Muscle of back (tissue), 13 donors: ENCODE measurements at places on chromosomes 13 and 19.

GRCh38 chr19:613732-614567, 19.4 kb downstream of the POLRMT start:
- DNase-seq, result no peak

- DNase-seq, result no peak
Measured at GRCh38 chr13:113817860-113818691, 45.8 kb downstream of the GAS6 start.

- DNase-seq, result no peak
Measured at GRCh38 chr13:99065235-99066015, 87.6 kb upstream of the DOCK9 start.

DNA sequence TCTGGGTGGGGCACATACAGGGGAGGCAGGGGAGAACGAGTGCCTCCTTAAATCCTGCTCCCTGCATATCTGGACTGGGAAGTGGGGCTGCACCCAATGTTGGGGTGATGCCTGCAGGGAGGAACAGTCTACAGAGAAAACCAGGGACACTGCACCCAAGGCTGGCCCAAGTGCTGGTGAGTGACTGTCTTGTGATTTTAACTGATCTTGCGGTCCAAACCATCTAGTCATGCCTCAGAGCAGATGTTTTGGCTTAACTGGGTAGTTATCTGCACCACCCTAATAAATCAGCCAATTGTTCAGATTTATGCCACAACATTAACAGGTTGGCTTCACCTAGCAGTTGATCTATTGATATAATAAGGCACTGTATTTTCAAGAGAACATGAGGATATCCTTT, 219.2 kb upstream of the IRS2 start:
- no peak for DNase-seq

DNA sequence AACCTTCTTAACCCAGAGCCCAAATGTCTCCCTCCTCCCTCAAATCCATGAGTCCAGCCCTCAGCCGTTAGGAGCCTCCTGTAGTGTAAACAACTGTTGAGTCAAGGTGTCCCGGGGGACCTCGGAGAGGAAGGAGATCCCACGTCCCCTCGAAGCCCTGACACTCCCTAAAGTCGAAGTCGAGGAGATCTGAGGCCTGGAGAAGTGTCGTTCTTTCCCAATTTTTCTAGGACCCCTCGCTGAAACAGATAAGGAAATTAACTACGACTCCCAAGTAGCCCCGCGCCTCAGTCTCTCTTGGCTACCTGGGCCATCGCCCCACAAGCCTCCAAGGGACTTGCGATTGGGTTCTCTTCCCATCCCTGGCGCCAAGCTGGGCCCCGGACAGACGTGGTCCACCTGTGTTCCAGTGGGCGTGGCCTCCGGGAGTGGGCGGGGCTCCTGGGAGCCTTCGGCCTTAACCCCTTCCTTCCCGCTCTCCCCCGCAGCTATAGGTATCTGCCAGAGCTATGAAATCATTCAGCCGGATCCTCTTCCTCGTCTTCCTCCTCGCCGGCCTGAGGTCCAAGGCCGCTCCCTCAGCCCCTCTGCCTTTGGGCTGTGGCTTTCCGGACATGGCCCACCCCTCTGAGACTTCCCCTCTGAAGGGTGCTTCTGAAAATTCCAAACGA, 869 bp downstream of the GFY start:
- DNase-seq, result no peak

DNA sequence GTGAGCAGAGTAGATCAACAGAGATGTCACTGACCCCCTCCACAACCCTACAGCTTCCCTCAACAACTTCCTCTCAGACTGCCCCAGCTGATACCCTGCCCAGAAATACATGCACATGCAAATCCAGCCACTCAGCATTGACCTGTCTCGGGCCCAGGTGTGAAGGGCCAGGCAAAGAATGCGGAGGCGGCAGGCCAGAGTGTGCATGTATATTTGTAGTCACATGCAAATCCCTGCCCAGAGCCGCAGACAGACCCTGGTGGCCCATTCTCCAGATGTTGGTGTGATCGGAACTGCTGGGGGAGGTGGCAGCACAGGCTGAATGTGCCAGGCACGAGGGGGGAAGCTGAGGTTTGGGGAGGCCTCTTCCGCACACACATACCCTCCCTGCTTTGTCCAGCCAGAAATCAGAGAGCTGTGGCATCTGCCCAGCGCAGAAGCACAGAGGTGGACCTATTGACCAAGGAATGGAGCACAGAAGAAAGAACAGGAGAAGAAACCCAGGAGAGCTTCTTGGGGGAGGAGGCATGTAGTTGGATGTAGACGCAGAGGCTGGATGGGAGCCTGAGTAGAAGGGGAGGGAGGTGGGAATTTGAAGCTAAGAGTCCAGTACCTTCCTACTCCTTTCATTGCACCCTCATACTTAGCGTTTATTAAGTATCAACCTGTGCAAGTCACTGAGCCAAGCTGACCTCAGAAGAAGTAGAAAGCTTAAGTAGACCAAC, 14.4 kb downstream of the MEF2B start:
- DNase-seq, result no peak

DNA sequence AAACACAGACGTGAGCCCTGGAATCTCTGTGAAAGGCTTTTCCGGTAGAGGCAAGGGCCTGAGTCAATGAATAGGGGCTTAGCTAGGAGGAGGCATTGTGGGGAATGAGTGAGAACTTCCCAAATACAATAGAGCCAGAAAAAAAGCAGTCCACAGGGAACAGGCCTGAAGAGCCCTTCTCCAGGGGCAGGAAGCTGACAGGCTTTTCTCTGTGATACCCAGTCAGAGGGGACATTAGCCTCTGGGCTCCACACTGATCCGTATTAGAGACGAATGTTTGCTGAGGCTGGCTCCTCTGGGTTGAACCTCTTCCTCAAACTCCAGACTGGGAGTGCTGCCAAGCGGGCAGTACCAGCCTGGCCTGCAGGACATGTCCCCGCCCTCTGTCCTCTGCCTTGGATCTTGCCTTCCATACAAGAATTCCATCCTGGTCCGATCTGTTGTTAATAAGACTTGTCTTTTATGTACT, 2.3 kb downstream of the DHRS12 start:
- no peak for DNase-seq
